ENCODE measurements at places on chromosomes 5 and 9. TPM values are rescaled to one million over a fixed set of nuclear protein-coding genes. Genes with fewer than 3 reads are reported as not detected.

Gene CCDC192
- not detected for total RNA-seq

Gene PCDHGA4
- 3.7 TPM for total RNA-seq

Gene CYLC2
- not detected for total RNA-seq

Gene LRRC26
- total RNA-seq = not detected

Gene LCN12
- total RNA-seq = not detected

Gene LCN6
- total RNA-seq = not detected

Gene SLC31A2
- total RNA-seq = 8.0 TPM

Gene ADAMTS13
- total RNA-seq = 2.1 TPM

Gene SLC25A51
- 15.4 TPM for total RNA-seq

DNA sequence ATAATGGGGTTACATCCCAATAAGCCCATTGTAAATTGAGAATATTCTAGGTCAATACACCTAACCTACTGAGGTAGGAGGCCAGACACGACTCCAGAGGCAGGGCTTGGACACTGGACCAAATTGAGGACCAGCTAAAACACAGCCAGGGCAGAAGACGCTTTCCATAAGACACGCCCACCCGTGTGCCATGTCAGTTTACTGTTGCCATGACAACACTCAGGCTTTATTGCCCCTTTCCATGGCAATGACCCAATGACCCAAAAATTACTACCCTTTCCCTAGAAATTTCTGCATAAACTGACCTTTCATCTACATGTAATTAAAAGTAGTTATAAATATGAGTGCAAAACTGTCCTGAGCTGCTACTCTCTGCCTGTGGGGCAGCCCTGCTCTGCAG is 31.5 kb downstream of the SLC22A4 start:
- no peak for DNase-seq

DNA sequence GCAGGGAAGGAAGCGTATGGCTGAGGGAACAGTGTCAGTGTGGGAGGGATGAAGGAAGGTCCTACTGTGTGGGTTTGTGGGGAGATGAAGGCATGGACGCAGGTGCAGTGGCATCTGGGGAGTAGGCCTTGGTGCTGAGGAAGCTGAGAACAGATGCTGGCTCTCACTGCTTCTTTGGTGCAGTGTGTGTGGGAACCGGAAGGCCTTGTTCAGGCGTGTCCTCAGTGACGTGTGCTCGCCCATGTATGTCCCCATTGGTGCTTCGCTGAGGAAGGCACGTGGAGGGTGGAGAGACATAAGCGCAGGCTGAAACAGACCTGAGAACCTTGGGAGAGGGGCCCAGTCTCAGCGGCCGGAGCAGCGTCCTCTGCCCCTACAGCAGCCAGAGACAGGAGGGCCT is 18.7 kb downstream of the ADAMTS13 start:
- DNase-seq = no peak

DNA sequence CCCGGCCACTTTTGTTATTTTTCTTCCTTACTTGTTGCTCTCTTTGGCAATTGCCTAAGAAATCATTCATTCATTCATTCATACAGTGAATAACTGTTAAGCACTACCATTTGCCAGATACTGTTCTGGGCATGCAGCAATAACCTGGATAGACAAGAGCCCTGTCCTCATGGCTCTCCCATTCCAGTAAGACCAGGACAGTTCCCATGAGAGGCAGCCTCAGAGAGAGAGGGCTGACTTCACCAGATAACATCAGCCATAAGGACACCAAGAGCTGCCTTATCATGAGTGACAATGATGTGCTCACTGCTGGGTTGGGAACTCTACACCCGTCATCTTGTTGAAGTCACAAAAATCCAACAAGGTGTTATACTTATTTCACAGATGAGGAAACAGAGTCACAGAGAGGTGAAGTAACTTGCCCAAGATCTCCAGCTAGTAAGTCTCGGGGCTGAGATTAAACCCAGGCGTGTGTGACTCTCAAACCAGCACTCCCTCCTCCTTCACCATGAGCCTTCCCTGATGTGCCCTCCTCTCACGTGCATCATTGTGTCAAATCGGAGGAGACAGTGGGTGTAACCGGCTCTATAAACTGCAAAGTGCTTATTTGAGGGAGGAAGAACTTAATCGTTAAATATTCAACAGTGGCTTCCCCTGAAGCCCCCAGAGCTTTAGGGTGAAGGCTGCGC is 61.1 kb upstream of the TBC1D2 start:
- DNase-seq = no peak

- no peak for DNase-seq
Measured at GRCh38 chr9:127189628-127190027, 67.2 kb upstream of the ANGPTL2 start.

GRCh38 chr9:124761710-124762109 is 9.4 kb downstream of the NR6A1 start:
- no peak for DNase-seq

DNA sequence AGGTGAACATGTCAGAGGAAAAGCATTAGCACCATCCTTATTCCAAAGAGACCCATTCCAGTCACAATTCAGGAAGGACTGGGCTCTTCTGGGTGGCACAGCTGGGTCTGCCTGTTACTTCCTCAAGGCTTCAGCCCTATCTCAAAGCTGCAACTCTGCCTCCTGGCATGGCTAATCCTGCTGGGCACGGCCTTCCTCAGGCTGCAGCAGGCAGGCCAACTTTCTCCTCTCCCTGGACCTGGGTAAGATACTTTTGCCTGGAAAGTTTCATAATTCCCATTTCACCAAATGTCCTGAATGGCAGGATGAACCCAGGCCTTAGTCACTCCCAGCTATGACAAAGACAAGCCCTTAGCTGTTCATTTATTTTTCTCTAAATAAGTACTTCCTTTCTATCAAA is 50.1 kb downstream of the MACROH2A1 start:
- no peak for DNase-seq

GRCh38 chr5:10800852-10801251 is 39.8 kb upstream of the DAP start:
- no peak for DNase-seq

DNA sequence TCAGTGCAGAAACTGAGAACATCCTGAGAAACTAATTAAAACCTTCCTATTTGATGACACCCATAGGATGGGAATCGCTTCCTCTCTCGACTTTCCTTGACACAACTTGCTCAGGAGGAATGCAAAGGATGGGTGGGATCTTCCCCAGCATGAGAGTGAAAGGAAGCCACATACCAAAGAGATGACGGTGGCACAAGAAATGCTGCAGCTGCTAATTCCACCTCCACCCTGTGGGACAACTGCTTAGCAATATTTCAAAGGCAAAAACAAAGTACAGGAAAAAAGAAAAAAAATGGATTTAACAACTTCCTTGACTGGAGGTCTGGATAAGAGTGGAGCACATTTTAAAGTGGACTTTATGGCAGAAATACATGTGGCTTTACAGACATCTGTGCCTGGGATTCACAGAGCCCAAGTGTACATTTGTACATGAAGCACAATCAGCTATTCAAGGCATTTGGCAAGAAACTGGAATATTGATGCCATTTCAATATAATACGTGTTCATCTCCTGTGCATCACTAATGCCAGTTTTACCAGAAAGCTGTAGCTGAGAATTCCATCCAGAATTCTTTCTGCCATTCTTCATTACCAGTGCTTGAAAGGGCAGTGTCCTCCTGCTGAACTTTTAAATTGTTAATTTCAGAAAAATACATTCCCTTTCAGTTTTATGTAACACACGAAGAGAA is 359.2 kb upstream of the ACTBL2 start:
- peak; percentile 96 for DNase-seq

DNA sequence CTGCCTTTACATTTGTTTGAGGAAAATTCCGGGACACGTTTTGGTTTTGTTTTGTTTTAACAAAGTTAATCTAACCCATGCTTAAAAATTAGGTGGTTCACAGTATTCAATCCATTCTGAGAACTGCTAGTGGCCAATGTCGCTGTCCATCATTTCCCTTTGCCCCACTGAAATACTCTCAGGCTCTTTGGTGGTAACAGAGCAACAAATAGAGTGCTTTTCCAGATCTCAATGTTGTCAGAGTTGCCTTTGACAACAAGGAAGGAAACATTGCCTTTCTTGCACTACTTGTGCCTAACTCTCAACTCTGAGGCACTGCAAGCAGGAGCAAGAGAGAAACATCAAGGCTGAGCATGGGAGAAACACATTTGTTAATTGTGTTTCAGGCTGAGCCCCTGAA is 154.0 kb downstream of the MCTP1 start:
- DNase-seq = no peak

DNA sequence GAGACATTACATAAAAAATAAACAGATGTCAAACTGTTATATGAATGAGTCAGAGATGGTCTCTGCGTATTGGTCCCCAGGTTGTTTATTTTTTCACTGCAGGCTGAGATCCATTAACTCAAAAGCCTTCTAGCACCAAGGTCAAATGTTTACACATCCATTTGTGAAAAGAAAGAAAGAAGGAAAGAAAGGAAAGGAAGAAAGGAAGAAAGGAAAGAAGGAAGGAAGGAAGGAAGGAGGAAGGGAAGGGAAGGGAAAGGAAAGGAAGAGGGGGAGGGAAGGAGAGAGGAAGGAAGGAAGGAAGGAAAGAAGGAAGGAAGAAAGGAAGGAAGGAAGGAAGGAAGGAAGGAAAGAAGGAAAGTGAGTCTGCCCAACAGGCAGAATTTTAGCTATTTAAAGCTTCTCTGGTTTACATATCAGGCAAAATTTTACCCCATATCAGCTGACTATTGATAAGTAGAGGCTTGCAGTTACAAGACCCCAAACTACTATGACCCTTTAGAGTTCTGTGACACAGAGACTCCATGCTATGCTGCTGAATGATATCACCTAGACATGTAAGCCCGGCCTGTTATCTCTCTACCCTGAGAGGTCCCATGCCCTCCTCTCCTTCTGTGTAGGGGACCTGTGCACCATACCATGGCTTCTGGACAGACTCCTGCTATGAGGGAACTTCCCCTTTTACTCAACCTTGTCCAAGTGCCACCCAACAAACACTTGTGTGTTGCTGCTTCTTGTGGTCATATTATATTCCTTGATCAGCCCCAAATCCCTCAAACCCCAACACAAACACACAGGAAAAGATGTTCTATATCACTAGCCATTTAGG is 59.0 kb downstream of the DRD1 start:
- no peak for DNase-seq

DNA sequence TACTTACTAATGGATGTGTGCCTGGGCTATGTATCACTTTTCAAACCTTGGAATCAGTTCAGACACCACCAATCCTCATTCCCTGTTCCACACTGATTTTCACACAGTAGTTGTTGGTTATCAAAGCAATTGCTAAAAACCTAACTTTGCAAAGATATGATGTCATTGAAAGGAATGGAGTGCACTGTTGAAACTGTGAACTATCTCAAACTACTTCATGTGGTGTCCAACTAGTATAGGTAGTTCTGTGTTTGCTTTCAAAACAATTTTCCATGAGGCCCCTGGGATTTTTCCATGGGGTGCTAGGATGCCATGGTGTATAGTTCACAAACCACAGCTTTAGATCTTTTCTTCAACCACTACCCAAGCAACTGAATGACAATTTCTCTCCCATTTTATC is 17.8 kb downstream of the INIP start:
- DNase-seq = no peak

DNA sequence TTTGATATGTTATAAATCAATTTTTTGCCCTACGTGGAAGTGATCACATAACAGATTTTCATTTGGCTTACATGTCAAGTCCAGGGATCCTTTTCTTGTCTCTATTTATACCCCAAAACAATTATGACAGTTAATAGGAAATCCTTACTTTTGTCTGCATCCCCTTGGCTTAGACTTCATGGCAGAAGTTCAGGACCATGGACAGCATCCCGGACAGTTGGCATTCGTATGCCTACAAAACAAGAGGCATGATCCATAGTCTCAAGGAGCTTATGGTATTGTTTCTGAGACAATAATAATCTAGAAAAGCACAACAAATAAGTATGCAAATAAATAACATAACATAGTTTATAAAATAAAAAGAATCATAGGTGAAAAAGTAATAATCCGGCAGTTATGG is 214.3 kb upstream of the GRIA1 start:
- DNase-seq = peak; percentile 15

DNA sequence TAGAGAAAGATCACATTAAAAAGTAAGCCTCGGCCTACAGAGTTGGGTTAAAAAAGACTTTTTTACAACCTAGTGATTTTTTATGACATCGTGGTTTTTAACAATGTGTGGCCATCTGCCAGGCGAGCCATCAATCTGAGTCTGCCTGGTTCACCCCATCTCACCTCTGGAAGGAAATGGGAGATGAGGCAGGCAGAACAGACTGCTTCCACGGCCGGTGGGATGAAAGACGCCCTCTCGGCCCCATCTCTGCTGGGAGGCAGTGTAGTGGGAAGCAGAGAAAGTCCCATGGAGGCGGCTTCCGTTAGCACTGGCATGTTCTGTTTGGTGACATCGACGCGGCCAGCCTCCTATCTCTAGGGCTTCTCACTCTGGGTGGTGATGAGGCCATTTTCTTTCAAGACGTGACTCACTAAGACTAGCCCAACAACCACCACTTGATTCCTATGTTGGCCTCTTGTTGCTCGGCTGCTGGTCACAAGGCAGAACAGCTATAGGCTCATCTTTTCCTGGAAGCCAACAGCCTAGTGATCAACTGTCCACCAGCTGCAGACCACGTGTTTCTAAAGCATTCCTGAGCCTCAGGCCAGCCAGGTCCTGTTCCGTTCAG is 132.4 kb upstream of the OTULINL start:
- peak; percentile 95 for DNase-seq

DNA sequence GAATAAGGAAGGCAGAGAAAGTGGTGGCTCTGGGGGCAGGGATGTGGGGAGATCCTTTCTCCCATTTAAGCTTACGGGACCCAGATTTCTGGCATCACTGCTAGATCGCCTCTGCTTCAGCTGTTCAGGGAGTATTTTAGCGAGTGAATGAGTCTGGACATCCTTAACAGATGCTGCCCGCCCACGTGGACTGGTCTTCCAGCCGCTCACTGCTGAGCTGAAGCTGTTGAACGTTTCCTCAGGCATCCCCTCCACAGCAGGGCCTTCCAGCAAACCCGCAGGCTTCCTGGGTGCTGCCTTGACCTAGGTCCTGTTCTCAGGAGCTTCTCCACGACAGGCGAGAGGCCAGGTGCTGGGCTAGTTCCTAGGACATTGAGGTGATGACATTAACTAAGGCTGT is 144.4 kb upstream of the EFNA5 start:
- DNase-seq = no peak

DNA sequence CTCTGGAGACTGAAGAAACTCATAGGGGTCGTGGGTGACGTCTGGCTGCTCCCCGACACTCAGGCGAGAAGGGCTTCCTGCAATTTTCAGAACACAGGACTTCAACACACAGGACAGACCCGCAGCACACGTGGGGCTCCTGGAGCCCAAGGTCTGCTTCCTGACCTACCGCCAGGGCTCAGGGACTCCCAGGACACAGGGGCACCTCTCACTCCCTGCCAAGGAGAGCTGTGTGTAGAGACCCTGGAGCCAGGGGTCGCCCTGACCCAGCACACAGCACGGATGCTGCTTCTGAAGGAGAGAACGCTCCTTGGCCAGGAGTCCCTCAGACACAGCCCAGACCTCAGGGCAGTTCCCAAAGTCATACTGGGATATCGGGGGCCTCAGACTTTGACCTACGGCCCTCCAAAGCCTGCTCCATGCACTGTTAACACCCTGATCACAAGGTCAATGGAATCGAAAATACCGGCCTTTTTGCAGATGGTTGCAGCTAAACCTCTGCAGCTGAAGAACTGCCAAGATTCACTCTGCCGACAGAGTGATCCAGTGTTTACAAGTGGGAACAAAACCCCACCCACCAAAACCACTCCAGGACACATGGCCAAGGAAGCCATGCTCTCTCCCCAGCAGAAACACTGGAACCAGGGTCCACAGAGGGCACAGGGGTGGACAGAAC is 13.8 kb upstream of the ZDHHC11 start:
- DNase-seq = peak; percentile 20

Measured in fibroblast of the aortic adventitia (primary cell).